D721Med (cell line): ENCODE measurements at places on chromosomes 16 and 17.
A peak's percentile ranks its signal among the peaks of the same experiment; 100 is the strongest.

GRCh38 chr17:80718428-80718827 lies 173.8 kb downstream of the RPTOR start:
- no peak for DNase-seq

- DNase-seq: no peak
These were observed 23.5 kb upstream of the PYY start for GRCh38 chr17:43976963-43977837.

DNA sequence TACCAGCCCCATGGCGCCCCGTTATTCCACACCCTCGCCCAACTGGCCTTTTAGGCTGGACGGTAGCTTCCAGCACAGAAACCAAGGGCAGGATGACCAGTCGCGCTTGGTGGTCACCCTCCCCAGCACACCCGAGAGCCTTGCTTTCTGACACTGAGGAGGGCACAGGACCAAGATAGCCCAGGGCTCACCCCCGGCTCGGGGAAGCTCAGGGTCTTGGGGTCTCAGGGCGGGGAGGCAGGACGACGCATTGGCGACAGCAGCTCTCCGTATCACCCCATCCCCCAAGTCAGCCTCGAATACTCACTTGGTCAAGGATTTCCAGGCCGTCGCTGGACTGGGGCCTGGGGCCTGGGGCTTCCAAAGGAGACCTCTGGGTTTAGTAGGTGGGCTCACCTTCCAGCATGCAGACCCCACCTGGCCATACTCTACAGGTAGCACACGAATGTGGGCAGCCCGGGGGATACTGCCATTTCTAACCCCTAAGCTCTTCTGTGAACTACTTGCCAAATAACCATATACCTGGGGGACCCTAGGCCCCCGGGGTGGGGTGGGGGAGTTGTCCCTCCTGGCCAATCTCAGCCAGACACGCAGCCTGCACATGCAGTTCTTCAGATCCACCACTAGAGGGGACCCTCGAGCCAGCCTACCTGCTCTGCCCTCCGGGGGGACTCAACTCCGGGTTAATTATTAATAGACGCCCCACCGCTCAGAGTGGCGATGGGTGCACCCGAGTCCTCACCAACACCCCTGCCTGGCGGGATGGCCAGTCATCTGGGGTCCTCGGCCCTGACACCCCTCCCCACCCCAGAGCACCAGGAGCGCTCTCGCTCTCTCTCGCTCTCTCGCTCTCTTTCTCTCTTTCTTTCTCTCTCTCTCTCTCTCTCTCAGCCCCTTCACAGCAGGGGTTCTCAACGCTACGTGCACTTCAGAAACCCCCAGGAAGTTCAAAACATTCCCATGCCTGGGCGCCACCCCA lies 30.0 kb downstream of the TBC1D16 start:
- peak; percentile 95 for DNase-seq

DNA sequence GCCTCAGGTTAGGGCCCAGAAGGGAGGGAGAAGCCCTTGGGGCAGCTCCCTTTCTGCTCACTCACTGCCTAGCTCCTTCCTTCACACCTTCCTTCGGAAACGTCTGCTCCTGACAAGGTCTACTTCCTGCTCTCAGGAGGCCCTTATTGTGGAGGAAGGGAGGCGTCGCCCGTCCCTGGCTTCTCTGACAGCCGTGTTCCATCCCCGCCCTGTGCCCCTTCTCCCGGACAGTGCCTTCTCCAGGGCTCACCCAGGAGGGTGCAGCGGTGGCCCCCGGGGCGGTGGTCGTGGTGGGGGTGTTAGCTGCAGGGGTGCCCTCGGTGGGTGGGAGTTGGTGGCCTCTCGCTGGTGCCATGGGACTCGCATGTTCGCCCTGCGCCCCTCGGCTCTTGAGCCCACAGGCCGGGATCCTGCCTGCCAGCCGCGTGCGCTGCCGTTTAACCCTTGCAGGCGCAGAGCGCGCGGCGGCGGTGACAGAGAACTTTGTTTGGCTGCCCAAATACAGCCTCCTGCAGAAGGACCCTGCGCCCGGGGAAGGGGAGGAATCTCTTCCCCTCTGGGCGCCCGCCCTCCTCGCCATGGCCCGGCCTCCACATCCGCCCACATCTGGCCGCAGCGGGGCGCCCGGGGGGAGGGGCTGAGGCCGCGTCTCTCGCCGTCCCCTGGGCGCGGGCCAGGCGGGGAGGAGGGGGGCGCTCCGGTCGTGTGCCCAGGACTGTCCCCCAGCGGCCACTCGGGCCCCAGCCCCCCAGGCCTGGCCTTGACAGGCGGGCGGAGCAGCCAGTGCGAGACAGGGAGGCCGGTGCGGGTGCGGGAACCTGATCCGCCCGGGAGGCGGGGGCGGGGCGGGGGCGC lies 231.9 kb downstream of the SEC14L1 start:
- DNase-seq: no peak

- no peak for DNase-seq
These were observed 300.7 kb upstream of the TNRC6C start for GRCh38 chr17:77657839-77658238.

GRCh38 chr16:30839523-30840227 lies 52.7 kb upstream of the ZNF629 start:
- DNase-seq: no peak

DNA sequence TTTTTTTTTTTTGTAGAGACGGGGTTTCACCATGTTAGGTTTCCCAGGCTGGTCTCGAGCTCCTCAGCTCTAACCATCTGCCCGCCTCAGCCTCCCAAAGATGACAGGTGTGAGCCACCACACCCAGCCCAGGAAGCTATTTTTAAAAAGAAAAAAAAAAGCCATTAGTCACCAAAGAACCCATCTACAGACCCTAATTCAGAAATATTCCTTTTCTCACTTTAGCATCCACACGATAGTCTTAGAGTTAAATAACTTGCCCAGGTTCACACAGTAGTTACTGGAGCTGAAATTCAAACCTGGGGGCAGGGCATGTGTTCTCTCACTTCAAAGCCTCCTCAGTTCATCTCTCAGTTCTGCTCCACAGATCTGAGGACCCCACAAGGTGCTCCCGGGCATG lies 70.3 kb upstream of the NOL11 start:
- no peak for DNase-seq

GRCh38 chr16:62638964-62639870 lies 603.0 kb upstream of the CDH8 start:
- no peak for DNase-seq

DNA sequence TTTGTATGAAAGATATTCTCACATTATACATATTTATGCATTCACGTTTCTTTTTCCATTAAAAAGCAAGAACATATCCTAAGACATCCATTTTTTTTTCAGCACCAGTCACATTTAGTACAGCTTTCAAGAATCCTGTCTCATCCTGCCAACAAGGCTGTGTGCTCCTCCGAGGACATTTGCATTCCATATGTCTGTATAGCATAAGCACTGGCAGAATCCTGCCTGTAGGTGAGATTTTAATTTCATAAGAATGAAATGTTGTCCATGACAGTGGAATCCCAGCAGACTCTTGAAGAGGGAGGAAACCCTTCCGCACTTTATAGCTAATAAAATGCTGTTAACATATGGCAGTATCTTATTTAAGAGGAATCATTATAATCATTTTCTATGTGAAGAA lies 2.9 kb upstream of the PMP22 start:
- DNase-seq: no peak

- no peak for DNase-seq
These were observed 93.5 kb downstream of the CRISPLD2 start for GRCh38 chr16:84913315-84913714.

DNA sequence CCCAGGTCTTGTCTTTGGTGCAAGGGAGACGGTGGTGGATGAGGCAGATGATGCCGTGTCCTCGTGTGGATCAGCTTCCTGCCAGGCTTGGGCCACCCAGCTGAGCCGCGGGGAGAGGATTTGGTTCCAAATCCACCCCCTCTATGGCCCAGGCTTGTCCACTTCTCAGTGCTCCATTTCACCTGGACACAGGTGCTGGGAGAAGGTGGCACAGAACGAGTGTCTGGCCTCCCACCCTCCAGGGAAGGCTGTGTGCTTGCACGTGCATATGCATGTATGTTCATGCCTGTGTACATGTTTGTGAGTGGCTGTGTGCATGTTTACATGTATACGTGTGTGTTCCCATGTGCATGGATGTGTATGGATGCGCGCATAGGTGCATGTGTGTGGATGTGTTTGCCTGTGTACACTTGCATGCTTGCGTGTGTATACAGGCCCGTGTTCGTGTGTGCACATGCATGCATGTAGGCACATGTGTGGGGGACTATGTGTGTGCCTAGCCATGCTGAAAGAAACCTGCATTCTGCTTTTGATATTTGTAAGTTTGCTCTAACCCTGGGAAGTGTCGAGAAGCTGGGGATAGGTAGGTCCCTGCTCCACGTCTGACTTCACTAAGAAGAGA lies 196.3 kb downstream of the IRF8 start:
- DNase-seq: no peak

DNA sequence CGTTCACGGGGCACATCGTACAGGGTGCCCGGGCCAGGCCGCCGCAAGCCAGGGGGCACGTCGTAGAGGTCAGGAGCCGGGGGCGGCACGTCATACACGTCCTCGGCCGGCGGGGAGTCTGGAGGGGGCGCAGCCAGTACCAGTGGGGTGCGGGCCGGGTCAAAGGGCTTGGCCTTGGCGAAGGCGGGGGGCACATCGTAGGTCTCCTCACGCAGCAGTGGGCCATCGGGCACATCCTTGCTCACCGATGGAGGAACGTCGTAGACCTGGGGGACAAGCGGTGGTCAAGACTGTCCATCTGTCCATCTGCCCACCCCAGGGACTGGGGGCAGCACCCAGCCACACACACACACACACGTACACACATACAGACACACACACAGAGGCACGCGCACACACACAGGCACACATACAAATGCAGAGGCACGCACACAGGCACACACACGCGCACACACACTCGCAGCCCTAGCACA lies 15.7 kb downstream of the BCAR1 start:
- no peak for DNase-seq

- no peak for DNase-seq
These were observed 9.6 kb upstream of the PLEKHG4 start for GRCh38 chr16:67269766-67270165.

- DNase-seq: no peak
These were observed 14.2 kb upstream of the KREMEN2 start for GRCh38 chr16:2949705-2950352.

- no peak for DNase-seq
These were observed 190.9 kb downstream of the LGALS9B start for GRCh38 chr17:20276421-20276820.

DNA sequence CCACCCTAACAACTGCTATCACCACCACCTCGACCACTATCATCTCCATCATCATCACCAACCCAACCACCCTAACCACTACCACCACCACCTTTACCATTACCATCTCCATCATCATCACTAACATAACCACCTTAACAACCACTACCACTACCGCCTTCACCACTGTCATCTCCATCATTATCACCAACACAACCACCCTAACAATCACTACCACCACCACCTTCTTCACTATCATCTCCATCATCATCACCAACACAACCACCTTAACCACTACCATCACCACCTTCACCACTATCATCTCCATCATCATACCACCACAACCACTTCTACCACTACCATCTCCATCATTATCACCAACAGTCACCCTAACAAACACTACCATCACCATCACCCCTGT lies 101.4 kb downstream of the BANP start:
- no peak for DNase-seq

GRCh38 chr16:14286368-14287230 lies 215.5 kb downstream of the MRTFB start:
- DNase-seq: no peak

DNA sequence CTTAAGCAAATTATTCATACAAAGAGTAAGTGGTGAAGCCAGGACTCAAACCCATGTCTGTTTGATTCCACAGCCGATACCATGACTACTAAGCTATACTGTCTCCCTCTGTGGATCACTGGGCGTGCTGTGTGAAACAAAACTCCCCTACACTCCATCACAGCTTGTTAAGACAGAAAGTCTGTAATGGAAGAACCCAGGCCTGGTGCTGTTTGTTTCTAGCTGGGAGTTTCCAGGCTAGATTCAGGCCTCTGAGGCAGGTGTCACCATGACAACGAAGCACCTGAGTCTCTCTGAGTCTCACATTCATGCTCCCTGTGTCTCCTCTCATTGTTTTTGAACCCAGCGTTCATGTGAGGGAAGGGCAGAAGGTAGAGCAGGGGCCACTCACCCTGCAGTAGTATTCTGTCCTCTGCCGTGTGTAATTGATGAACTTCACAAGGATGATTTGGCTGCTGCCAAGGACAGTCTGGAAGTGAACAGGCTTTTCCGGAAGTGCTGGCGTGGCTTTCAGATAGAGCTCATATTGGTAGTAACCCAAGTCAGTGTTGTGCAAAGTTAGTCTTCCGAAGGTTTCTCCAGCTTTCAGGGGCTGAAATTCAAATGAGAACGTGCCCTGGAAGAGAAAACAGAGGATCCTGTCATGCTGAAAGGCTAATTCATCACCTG lies 8.6 kb upstream of the VAC14 start:
- no peak for DNase-seq
